Suprapubic skin (tissue), 4 donors: ENCODE measurements at places on chromosomes 6 and 20. TPM values are rescaled to one million over a fixed set of nuclear protein-coding genes. Genes with fewer than 3 reads are reported as not detected.

- H3K27me3 ChIP-seq, result peaks cover 56% of the 10 kb centered on the region
- DNase-seq, result no peak
- H3K27ac ChIP-seq, result peak overlapping the region; percentile 89
- H3K36me3 ChIP-seq, result no peaks in the 10 kb centered on the region
Measured at GRCh38 chr6:1312473-1313367, 822 bp downstream of the FOXQ1 start.

DNA sequence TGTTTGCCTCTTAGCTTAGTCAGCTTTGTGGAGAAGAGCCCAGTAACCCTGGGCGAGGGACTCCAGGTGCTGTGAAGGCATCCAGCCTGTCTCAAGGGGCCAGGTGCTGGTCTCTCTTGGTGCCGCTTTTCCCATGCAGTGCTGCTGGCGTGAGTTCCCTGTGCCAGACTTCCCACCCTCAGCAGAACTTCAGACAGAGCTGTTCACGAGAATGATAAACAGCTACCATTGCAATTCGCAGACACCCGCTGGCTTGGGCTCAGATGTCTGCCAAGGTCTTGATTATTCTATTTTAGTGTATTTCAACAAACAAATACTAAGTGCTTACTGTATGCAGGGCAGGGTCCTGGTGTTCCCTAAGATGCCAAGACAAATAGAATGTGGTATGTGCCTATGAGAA is 57.7 kb downstream of the RNF217 start:
- no peaks in the 10 kb centered on the region for H3K36me3 ChIP-seq
- peaks cover 22% of the 10 kb centered on the region for H3K4me1 ChIP-seq
- H3K27ac ChIP-seq, result peak overlapping the region; percentile 28
- H3K4me3 ChIP-seq, result no peak overlapping the region

- H3K27ac ChIP-seq, result no peak overlapping the region
- no peaks in the 10 kb centered on the region for H3K27me3 ChIP-seq
- H3K4me3 ChIP-seq, result no peak overlapping the region
- H3K4me1 ChIP-seq, result peaks cover 9% of the 10 kb centered on the region
- H3K36me3 ChIP-seq, result no peaks in the 10 kb centered on the region
- no peak for DNase-seq
Measured at GRCh38 chr6:46850792-46851191, 57.6 kb downstream of the MEP1A start.

Gene AVP
- not detected for total RNA-seq

- H3K27me3 ChIP-seq, result no peaks in the 10 kb centered on the region
- H3K36me3 ChIP-seq, result peaks cover 18% of the 10 kb centered on the region
- H3K4me3 ChIP-seq, result no peak overlapping the region
- H3K27ac ChIP-seq, result no peak overlapping the region
- no peak for DNase-seq
Measured at GRCh38 chr20:51665543-51666118, 102.6 kb downstream of the ATP9A start.

DNA sequence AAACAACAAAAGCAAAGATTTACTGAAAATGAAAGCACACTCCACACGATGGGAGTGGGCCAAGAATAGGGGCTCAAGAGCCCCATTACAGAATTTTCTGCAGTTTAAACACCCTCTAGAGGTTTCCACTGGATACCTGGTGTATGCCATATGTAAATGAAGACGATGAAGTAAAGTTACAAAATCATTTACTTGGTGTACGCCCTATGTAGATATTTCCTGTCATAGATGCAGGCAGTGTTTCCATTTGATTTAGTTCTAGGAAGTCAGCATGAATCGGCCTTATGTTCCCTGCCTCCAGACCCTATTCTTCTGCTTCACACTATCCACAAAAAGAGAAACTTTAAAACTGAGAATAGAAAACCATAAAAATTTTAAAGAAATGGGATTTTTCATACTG is 404.4 kb upstream of the GJE1 start:
- no peaks in the 10 kb centered on the region for H3K4me1 ChIP-seq
- no peaks in the 10 kb centered on the region for H3K27me3 ChIP-seq
- no peak for DNase-seq
- H3K36me3 ChIP-seq, result no peaks in the 10 kb centered on the region
- H3K27ac ChIP-seq, result no peak overlapping the region

DNA sequence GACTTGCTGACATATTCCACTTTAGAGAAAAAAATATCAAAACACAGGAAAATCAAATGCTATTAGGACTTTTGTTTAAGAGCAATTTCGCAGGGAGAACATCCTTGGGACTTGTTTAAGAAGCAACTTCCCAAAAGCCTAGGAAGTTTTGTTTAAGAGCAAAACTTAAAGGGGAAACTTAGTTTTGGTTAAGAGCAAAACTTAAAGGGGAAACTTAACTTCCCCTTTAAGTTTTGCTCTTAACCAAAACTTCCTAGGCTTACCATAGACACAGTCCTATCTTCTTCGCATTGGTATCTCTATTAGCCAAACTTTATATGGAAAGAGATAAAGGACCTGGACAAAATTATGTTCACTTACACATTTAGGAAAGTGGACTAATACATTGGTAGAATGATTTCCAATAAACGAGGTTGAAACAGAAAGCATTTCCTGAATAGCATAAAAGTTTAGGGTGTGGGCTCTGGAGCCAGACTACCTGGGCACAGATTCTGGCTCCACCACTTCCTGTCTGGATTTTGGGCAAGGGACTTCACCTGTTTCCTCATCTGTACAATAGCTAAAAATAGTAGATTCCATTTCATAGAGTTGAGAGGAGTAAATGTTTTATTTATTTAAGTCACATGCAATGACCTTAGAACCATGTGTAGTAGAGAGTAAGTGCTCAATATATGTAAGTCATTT is 15.7 kb downstream of the PAQR8 start:
- no peak overlapping the region for H3K27ac ChIP-seq
- no peaks in the 10 kb centered on the region for H3K36me3 ChIP-seq
- no peaks in the 10 kb centered on the region for H3K27me3 ChIP-seq
- H3K4me3 ChIP-seq, result no peak overlapping the region

GRCh38 chr6:146297815-146298214 is 245.8 kb upstream of the RAB32 start:
- no peaks in the 10 kb centered on the region for H3K36me3 ChIP-seq
- H3K4me1 ChIP-seq, result no peaks in the 10 kb centered on the region
- H3K27me3 ChIP-seq, result no peaks in the 10 kb centered on the region
- H3K27ac ChIP-seq, result no peak overlapping the region
- no peak overlapping the region for H3K4me3 ChIP-seq
- DNase-seq, result no peak

GRCh38 chr6:37495244-37495934 is 4.3 kb downstream of the CCDC167 start:
- peaks cover 30% of the 10 kb centered on the region for H3K4me1 ChIP-seq
- no peak overlapping the region for H3K4me3 ChIP-seq

- no peaks in the 10 kb centered on the region for H3K4me1 ChIP-seq
- no peak overlapping the region for H3K4me3 ChIP-seq
- no peak overlapping the region for H3K27ac ChIP-seq
- H3K36me3 ChIP-seq, result no peaks in the 10 kb centered on the region
- no peaks in the 10 kb centered on the region for H3K27me3 ChIP-seq
Measured at GRCh38 chr6:19301980-19302379, 535.2 kb upstream of the ID4 start.

DNA sequence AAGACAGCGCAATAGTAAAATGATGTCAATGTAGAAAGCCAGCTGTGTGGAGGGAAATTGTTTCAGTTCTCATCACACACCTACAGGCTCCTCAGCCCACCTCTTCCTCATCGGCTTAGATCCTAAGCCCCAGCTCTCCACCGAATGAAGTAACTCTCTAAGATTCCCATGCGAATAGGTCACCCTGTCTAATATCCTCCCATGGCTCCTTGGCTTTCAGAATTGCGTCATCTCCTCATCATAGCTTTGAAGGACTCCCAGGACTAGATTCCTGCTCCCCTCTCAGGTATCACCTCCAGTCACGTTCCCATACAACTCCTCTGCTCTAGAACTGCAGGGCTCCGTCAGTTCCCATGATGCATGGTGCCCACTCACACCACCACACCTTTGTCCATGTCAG is 16.2 kb upstream of the SLC22A16 start:
- DNase-seq, result no peak
- no peaks in the 10 kb centered on the region for H3K27me3 ChIP-seq
- H3K4me3 ChIP-seq, result no peak overlapping the region
- H3K36me3 ChIP-seq, result no peaks in the 10 kb centered on the region
- peaks cover 10% of the 10 kb centered on the region for H3K4me1 ChIP-seq

DNA sequence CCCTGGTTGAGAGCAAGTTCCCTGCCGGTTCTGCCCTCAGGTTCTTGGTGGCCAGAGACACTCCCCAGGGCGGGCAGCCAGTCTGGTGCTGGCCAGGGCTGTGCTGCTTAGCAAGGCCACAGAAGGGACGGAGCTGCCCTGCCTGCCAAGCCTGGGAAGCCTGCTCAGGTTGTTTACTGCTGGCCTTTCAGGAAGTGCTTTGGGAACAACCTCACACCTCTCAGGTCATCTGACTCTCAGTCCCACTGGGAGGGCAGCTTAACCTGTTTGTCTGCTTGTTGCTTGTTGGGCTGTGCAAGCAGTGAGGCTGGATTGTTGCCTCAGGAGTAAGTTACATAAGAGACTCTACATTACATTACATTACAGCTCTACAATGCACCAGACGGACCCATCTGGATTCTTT is 75.8 kb upstream of the AFDN start:
- peaks cover 25% of the 10 kb centered on the region for H3K4me1 ChIP-seq
- H3K27me3 ChIP-seq, result no peaks in the 10 kb centered on the region
- H3K27ac ChIP-seq, result peak overlapping the region; percentile 77
- H3K4me3 ChIP-seq, result peak overlapping the region; percentile 20
- no peak for DNase-seq
- no peaks in the 10 kb centered on the region for H3K36me3 ChIP-seq

- no peak overlapping the region for H3K27ac ChIP-seq
- H3K4me1 ChIP-seq, result peaks cover 27% of the 10 kb centered on the region
- H3K36me3 ChIP-seq, result peaks cover 27% of the 10 kb centered on the region
- H3K27me3 ChIP-seq, result no peaks in the 10 kb centered on the region
Measured at GRCh38 chr20:36825385-36826104, 50.4 kb upstream of the TLDC2 start.

- no peak overlapping the region for H3K27ac ChIP-seq
- no peaks in the 10 kb centered on the region for H3K36me3 ChIP-seq
- no peaks in the 10 kb centered on the region for H3K4me1 ChIP-seq
- no peak overlapping the region for H3K4me3 ChIP-seq
- no peaks in the 10 kb centered on the region for H3K27me3 ChIP-seq
Measured at GRCh38 chr6:90109141-90109540, 187.5 kb downstream of the BACH2 start.

DNA sequence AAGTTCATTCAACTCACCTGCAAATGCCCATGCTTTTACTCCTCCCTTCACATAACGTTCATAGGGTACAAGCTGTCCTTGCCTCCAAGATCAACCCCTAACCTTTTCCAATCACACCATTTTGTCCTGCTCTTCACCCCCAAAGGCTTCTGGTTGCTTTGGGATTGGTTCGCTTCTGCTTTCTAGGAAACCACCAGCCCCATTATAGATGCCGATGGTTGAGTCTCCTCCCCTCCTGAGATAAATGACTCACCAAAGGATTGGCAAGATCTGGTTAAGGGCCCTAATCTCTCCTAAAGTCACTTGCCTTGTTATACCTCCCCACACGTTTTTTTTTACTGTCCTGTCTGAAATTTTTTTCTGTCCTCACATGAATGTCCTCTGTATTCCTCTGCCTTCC is 311.4 kb downstream of the HACE1 start:
- no peak for DNase-seq
- H3K27me3 ChIP-seq, result no peaks in the 10 kb centered on the region
- no peaks in the 10 kb centered on the region for H3K36me3 ChIP-seq
- H3K27ac ChIP-seq, result no peak overlapping the region
- H3K4me3 ChIP-seq, result no peak overlapping the region

DNA sequence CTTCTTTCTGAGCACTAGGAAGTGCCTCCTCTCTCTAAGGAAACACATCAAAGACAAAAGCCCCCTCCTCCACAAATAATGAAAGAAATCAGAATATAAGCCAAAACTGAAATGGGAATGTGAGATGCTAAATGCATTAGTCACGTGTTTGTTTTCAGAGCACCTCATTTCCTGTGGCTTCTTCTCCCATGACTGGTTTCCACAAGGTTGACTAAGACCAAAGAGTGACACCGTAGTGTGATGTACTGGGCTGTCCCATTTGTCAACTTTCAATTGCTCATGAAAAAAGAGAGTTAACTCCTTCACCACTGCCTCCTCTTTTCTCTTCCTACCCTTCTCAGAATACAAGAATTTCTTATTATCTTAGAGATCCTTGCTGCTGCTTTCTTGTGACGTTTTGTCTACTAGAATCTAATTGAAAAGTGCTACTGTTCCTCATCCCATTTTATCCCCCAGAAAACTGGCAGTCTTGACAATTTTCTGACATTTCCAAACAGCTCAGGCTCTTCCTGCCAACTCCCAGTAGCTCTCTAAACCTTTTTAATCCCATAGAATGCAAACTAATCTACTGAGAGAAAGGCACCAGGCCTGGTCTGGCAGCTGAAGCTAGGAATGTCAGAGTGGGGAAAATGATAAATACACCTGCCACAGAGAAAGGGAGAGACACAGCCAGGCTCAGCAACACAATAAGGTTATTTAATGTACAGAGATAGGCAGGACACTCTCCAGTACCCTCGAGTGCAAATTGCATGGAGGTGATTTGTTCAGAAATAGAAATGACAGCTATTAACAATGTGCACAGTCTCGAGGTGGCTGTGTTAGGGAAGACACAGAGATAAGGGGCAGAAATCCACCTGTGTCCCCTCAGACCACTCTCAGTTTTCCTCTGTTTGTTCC is 671.7 kb upstream of the NRSN1 start:
- H3K4me1 ChIP-seq, result no peaks in the 10 kb centered on the region
- H3K27ac ChIP-seq, result no peak overlapping the region
- no peak overlapping the region for H3K4me3 ChIP-seq
- no peak for DNase-seq
- H3K36me3 ChIP-seq, result no peaks in the 10 kb centered on the region

Gene ECT2L
- total RNA-seq, result 0.13 TPM

Gene CYP39A1
- 46.4 TPM for total RNA-seq

- H3K27me3 ChIP-seq, result no peaks in the 10 kb centered on the region
- no peaks in the 10 kb centered on the region for H3K4me1 ChIP-seq
- no peak overlapping the region for H3K27ac ChIP-seq
- H3K4me3 ChIP-seq, result no peak overlapping the region
Measured at GRCh38 chr6:124872361-124873065, 89.7 kb upstream of the RNF217 start.

DNA sequence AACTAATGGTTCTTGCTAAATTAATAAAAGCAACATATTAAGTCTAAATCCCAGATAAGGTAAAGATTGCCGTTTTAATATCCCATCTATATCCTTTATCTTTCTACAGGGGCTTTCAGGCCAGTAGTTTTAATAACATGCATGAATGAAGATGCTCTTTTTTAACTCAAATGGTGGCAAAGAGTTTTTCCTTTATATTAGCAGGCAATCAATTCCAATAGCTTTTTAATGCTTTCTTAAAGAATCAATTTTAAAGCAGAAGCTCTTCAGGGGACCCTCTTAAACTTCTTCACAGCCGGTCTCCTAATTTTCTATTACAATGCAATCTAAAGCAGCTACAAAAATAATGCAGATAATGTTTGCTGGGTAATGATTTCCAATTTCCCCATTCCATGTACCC is 107.8 kb upstream of the HS3ST5 start:
- H3K27ac ChIP-seq, result no peak overlapping the region
- no peak for DNase-seq
- no peaks in the 10 kb centered on the region for H3K36me3 ChIP-seq
- H3K27me3 ChIP-seq, result no peaks in the 10 kb centered on the region
- H3K4me1 ChIP-seq, result no peaks in the 10 kb centered on the region
- H3K4me3 ChIP-seq, result no peak overlapping the region
